ENCODE measurements at places on chromosomes 3 and 15. TPM values are rescaled to one million over a fixed set of nuclear protein-coding genes. Genes with fewer than 3 reads are reported as not detected.

The GOLGA8A gene
- 169 TPM for total RNA-seq

The ABI3BP gene
- 0.32 TPM for total RNA-seq

DNA sequence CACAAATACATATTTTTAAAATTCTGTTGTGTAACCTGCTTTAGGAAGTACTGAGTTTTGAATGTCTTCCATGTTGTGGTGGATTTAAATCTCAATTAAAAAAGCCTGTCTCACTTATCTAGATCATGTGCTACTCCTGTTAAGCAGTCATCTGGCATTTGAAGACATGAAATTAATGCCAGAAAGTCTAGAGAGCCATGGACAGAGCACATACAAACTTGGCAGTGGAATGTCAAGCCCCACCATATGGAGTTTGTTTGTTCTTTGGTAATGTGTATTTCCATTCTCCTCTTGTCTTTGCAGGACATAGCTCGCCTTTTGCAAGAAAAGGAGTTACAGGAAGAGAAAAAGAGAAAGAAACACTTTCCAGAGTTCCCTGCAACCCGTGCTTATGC lies 39.3 kb upstream of the UTS2B start:
- no peak for ATAC-seq

GRCh38 chr15:19988094-19988660 lies 553.4 kb downstream of the GOLGA6L6 start:
- no peak for ATAC-seq

GRCh38 chr3:178714925-178715832 lies 178.9 kb downstream of the KCNMB2 start:
- ATAC-seq: no peak

DNA sequence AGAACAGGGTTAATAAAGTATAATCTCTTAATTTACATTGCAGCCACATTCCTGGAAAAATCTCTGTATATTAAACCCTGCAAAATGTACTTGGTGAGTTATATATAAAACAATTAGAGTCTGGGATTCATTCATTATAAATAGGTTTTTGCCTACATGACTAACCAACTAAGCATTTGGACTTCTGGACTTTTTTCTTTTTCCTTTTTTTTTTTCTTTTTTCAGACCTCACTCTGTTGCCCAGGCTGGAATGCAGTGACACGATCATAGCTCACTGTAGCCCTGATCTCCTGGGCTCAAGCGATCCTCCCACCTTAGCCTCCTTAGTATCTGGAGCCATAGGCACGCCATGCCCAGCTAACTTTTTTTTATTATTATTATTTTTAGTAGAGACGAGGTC lies 4.5 kb downstream of the DNAJC13 start:
- ATAC-seq: no peak

GRCh38 chr15:37368961-37369360 lies 268.6 kb upstream of the MEIS2 start:
- no peak for ATAC-seq

- ATAC-seq: no peak
These were observed 82.8 kb downstream of the EBLN2 start for GRCh38 chr3:73144276-73144675.

DNA sequence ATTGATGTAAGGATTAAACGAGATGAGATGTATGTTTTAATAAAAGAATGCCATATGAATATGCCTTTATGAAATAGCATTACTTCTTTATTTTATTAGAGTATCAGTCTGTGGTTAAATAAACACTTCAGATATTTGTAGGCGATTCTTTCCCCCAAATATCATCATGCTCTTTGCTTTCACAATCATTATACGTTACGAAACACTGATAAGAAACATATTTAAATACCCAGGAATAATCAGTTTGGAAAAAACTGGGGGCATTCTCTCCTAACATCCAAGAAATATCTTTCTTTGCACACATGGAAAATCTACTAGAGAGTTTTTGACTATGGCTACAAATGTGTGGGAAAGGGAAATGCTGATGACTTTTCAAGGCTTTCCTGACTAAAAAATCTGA lies 4.4 kb upstream of the PLAAT1 start:
- ATAC-seq: no peak

DNA sequence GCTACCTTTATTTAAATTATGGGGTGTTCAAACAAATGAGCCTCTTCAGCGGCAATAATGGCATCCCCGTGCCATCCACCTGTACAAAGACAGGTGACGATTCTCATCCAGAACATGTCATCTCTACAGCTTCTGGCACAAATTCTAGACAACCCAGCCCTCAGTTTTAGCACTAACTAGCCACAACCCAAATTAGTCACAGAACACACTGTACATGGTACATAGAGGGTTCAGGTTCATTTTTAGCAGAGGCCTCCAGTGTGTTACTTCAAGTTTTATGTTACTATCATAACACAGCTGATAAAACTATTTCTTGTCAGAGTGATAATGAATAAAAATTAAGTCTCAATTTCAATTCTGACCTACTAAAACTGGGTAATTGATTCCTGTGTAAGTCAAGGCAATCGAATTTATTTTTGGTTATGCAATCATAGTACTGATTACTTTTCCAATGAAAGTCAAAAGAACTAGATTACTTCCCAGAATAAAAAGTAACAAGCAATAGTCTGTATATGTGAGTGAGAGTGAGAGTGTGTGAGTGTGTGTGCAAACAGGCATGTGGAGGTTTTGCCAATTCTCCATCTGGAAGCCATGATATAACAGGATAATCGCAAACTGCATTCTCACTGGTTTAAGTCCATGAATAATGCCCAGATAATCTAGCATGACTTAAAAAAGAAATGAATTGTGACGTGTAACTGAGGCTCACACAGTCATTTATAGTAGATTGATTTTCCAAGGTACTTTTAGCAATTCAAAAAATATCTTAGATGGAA lies 37.4 kb downstream of the SHQ1 start:
- no peak for ATAC-seq

DNA sequence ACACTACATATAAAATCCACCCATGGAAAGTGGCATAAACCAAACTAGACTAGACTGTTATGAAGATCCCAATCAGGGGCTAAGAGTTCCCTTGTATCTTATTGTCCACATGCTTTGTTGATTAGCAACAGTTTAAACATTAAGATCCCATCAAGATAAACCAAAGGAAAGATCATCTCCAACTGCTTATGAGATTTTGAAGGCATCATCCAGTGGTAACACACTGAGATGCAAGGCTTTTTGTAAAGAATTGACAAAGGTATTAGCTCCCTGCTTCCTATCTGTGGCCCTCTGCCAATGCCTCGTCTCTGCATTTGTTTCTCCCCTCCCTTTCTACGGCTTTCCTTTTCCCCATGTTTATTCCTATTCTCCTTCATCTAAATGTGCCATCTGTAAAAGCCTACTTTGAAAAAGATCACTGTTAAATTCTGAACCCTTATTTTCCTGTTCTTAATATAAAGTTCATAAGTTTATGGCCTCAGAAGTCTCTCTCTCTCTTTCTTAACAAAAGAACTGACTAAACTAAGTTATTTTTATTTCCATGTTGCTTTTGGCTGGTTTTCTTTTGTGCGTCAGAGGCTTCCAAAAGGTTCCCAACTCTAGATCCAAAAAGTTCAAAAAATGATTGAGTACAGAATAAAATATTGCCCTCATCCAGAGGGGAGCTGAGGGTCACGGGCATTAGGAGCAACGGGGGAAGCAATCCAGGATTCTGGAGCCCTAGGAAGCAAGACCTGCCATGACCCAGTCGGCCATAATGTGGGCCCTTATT lies 5.5 kb downstream of the PLD1 start:
- no peak for ATAC-seq

- no peak for ATAC-seq
These were observed 138.9 kb downstream of the TCF12 start for GRCh38 chr15:57057134-57057930.

DNA sequence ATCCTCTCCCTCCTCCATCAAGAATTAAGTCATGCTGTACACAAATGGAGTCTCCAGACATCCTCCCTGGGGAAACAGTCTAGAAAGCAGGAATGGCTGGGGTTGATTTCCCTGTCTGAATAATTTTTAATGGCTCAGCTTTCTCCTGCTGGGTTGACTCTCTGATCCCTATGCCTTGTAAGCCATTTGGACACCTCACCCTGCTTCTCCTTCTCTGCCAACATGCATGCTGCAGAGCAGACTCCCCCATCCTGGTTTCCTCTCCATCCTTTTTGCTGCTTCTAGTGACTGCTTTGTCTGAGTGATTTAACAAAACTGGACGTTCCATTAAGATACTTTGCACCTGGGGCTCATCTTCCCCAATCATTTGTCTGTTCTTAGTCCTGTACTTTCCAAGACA lies 22.2 kb downstream of the SV2B start:
- no peak for ATAC-seq

DNA sequence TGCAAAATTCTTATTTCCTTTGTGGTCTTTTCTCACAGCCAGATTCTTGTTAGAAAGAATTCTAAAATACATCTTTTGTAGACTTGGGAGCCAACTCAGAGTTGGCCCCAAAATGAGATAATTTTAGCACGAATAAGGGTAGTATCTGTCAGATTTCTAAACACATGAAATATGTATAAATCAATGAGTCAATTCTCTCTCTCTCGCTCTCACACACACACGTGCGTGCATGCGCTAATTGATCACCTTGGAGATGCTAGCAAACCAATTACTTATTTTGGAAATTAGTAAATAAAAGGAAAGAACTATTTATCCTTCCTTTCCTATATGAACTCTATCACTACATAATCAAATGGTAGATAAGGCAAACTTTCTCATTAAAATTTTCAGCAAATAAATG lies 32.9 kb upstream of the PIK3R4 start:
- ATAC-seq: no peak

All from activated T-helper 17 cell treated with anti-CD3 and anti-CD28 coated beads, Interleukin-2, amount 50 U/mL, for 72 hours (primary cell).